ENCODE measurements at places on chromosomes 13 and 19. TPM values are rescaled to one million over a fixed set of nuclear protein-coding genes. Genes with fewer than 3 reads are reported as not detected.

GRCh38 chr13:44278166-44278565 is 95.5 kb upstream of the SERP2 start:
- DNase-seq, result no peak

DNA sequence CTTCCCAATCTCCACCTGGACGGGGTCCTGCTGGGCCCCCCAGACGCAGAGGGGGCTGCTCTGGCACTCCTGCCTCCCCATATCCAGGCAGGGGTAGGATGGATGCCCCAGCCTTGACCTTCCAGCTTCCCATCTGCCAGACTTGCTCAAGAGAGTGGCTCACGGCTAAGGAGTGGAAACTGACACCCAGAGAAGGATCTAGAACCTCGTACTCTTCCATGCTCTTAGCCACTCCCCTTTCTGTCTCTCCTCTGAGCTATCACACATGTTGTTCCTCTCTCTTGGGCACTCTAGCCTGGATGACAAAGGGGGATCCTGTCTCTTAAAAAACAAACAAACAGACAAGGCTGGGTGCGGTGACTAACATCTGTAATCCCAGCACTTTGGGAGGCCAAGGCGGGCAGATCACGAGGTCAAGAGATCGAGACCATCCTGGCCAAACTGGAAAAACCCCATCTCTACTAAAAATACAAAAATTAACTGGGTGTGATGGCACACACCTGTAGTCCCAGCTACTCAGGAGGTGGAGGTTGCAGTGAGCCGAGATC is 12.2 kb upstream of the FUT5 start:
- no peak for DNase-seq

DNA sequence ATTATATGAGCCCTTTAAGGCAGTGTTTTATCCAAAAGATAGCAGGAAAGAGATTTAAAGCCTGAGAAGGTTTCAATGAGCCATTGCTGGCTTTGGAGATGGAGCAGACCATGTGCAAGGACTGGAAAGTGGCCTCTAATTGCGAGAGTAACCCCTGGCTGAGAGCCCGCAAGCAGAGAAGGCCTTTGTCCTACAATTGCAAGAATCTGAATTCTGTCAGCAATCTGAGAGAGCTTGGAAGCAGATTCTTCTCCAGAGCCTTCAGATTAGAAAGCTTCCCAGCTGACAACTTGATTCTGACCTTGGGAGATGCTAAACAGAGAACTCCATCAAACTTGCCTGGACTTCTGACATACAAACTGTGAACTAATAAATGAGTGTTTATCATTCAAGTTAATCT is 528.7 kb upstream of the KLF12 start:
- DNase-seq, result no peak

GRCh38 chr19:40398417-40399131 is 8.6 kb upstream of the HIPK4 start:
- no peak for DNase-seq

LYL1 gene
- polyA plus RNA-seq, result 8.1 TPM

Measured in left renal cortex interstitium (tissue), 4 donors.